IMR-90 (cell line): ENCODE measurements at places on chromosomes 13 and 19. TPM values are rescaled to one million over a fixed set of nuclear protein-coding genes. Genes with fewer than 3 reads are reported as not detected.

APOC1 gene
- not detected in 2 replicates for total RNA-seq

DNA sequence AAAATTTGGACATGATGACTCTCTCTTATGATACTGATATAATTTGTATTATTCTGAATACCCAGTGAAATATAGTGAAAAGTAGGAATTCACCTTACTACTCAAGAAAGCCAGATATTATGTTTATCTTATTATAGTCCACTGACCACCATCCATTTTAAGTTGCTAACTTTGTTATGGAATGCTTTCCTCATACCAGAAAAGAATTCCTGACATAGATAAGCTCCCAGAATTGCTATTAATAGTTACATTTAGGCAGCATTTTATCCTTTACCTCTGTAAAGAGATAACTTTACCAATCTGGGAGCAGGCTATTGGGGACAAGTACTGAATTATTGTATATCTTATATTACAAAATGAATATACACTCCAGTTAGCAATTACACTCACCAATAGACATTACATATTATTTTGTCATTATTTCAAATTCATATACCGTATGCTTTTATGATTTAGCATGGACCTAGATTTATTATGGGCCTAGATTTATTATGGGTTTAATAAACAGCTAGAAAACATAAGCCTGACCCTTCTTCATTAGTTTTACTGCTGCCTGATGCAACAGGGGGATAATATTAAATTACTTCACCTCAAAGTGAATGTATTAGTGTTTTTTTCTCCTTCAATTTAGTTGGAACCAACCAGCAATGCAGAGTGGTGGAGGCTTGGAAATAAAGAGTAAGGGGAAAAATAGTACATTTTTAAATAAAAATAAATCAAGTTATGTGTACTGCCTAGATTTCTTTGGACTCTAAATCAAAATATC, 1886.1 kb downstream of the PCDH9 start:
- DNase-seq = no peak

DNA sequence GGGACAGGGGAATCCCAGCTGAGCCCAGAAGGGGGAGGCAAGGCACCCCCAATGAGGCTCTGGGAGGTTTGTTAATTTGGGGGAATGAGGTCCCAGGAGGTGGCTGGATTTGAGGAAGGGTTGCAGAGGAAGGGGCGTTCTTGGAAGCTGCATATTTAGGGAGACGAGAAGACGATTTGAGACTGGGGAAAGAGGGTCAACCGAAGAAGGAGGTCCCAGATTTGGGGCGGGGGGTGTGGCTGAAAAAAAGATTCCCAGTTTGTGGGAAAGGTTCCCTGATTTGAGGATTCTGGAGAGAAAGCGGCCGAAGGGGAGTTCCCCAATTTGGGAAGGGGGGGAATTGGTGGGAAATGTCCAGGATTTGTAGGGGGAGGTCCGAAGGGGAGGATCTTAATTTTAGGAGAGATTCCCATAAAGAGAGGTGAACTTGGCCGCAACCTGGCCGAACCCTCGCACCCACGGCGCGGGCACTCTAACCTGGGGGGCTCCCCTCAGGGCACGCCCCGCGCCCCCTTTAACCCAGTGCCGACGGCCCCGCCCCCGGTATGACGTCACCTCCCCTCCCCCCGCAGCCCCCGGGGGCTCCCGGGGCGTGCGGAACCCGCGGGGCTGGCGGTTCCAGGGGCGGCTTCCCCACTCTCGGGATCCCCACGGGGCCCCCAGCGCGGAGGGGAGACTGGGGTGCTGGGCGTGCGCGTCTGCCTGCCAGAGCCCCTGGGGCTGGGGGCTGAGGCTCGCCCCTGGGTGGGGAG, 1.2 kb downstream of the PTPRS start:
- no peak for DNase-seq

ICAM5 gene
- 2.5 and 3.0 TPM in 2 replicates for total RNA-seq

COMMD6 gene
- 26.7 and 144 TPM in 2 replicates for total RNA-seq

DNA sequence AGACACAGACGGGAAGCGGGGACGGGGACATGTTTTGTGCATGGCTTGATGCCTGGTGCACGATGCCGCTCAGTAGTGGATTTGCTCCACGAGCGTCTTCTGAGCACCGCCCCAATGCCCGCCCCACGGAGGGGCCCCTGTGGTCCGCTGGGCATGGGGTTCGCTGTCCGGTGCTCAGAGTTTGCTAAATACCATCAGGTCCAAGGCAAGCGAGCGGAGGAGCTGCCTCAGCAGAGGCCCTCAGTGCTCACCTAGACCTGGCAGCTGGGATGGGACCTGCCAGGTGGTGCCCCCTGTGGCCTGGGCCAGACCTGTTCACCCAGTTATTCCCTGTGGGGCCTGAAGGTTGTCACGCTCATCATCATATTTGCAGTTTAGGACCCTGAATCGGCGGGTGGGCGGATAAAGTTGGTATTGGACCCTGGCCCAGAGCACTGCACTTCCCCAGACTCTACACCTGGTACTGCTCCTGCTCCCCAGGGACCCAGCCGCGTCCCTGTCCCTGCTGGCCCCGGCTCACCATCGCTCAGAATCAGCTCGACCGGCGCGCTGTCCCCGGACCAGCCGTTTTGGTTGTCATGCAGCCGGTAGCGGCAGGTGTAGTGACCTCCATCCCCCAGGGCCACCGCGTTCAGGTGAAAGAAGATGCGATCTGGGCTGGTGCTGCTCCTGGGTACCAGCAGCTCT, 2.3 kb downstream of the A1BG start:
- DNase-seq = no peak

GRCh38 chr13:98975822-98976261, 2.0 kb downstream of the DOCK9 start:
- DNase-seq = no peak

DLEU7 gene
- total RNA-seq = not detected in 2 replicates

- peak; percentile 98 for DNase-seq
These were observed 94.7 kb upstream of the RAP2A start for GRCh38 chr13:97339019-97339987.

HSD17B14 gene
- total RNA-seq = 0.54 and 0.56 TPM in 2 replicates

DNA sequence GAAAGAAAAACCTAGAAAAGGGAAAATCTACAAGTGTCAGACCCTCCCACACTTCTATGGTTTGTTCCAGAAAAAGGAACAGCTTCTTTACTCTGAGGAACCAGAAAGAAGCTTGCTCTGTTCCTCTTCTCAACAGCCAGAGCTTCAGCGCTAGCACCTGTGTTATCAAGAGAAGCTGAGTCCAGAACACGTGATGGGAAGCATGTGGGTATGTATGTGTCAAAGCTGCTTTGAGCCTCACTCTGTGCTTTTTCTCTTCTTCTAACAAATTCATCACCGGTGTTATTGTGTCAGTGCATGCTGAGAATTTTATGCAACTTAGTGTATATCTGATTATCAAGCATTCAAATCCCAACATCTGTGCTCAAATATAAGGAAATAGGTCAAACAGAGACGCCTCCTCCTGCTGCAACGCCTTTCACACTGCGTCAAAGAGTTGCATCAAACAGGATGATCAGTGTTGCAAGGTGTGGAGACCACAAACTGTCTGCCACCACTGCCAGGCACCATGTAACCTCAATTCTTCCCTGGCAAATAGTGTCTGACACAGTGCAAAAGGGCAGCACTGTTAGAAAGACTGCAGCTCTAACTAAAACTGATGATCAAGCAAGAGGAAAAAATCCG, 83.9 kb downstream of the LRRC63 start:
- DNase-seq = peak; percentile 7

DNA sequence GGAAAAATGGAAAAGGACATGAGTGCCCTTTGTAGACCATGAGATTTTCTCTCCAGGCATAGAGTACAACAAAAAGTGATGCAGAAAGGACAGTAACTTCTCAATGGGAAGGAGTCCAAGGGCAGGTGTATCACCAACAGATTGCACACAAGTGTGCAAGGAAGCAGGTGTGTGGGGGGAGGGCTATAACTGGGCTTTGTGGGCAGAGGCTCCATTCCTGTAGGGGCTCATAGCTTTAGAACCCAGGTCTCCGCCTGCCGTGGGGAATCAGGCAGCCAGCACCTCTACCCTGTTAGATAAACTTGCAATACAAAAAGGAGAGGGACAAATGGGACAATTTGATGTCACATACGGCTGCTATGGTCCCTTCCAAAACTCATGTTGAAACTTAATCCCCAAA, 119.8 kb downstream of the MIPEP start:
- DNase-seq = no peak

GRCh38 chr13:40409278-40409677, 257.2 kb downstream of the FOXO1 start:
- DNase-seq = no peak

ZNF440 gene
- 8.4 and 9.4 TPM in 2 replicates for total RNA-seq

- DNase-seq = no peak
These were observed 29.0 kb downstream of the TNFSF11 start for GRCh38 chr13:42602906-42603305.

GRCh38 chr19:16394681-16395375, 70.2 kb downstream of the KLF2 start:
- DNase-seq = peak; percentile 23

TMEM38A gene
- total RNA-seq = 1.4 and 2.0 TPM in 2 replicates

GRCh38 chr13:94322925-94323763, 156.3 kb downstream of the DCT start:
- no peak for DNase-seq

DNA sequence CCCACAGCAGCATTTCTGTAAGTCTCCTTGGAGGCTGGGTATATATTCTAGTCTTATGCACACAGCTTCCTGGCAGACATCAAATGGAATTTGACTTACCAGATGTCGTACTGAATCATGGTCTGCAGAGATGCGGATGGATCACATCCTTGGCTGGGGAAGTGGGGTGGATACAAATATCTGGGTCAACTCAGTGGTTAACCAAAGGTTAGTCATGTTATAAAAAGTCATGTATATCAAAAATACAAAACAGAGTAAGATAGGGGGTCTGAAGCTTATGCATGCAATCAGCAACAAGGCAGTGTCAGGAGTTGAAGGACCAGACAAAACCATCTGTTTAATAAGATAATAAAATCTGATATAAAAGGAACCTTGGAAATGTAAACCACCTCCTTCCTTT, 61.9 kb downstream of the WASF3 start:
- DNase-seq = peak; percentile 91

SSC5D gene
- total RNA-seq = 1.4 and 1.7 TPM in 2 replicates

DNA sequence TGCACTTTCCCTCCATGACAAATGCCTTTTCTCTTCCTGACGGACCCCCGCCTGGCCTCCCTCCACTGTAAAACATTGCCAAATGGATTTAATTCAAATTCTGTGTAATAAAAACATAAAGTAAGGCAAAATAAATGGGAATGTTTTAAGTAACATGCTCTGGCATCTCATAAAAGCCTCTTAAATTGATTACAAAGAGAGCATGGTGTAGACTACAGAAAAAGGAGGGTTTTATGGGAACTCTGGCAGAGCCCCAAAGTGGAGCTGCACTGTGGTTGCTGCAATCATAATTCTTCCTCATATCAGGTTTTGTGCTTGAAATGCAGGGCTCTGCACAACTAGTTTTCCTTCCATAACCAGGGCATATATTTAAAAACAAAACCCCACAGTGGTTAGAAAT, 44.3 kb upstream of the SIAH3 start:
- DNase-seq = no peak

SOX1 gene
- total RNA-seq = not detected in 2 replicates

DNA sequence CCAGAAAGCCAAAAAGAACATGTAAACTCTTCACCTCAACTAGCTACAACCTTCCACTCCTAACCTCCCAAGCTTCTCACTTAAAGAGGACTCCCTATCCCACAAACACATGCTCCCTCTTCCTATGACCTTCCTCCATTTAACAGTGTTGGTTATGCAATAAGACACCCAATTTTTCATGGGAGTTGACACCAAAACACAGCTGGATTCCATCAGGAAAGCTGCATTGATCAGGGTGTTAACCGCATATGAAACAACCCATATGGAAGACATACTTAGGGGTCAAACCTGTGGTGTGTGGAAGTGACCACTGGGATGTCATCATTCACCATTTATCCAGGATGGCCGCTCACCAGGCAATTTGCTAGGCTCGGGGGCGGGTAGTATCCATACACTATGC, 21.9 kb downstream of the ZNF473 start:
- DNase-seq = peak; percentile 31

ADGRE3 gene
- total RNA-seq = not detected in 2 replicates

DNA sequence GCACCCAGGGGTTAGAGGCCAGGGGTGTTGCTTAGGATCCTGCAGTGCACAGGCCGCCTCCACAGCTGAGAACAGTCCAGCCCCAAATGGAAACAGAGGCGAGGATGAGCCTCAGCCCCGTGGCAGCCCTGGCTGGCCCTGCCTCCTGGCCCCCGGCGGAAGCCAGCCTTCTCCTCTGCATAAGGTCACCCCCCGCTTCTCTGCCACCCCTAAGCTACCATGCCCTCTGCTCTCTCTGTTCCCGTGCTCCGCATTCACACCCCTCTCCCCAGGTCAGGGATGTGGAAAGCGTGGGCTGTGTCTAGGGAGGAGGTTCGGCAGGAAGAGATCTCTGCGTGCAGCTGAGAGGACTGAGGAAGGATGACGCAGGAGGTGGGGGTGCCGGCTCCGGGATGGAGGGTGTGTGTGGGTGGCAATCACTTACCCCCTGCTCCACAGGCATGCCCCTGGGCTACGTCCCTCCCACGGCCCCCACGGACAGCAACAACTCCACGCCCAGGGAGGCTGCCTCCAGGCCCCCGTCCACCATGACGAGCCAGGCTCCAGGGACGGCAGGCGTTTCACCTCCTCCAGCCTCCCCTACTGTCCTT, 6.0 kb downstream of the SSC5D start:
- DNase-seq = peak; percentile 75

NCAN gene
- not detected in 2 replicates for total RNA-seq

GRCh38 chr19:38759590-38760003, 13.7 kb downstream of the LGALS7 start:
- no peak for DNase-seq

ZNF813 gene
- 3.4 and 6.1 TPM in 2 replicates for total RNA-seq

- DNase-seq = no peak
These were observed 2.5 kb downstream of the TEX29 start for GRCh38 chr13:111322916-111323331.

DNA sequence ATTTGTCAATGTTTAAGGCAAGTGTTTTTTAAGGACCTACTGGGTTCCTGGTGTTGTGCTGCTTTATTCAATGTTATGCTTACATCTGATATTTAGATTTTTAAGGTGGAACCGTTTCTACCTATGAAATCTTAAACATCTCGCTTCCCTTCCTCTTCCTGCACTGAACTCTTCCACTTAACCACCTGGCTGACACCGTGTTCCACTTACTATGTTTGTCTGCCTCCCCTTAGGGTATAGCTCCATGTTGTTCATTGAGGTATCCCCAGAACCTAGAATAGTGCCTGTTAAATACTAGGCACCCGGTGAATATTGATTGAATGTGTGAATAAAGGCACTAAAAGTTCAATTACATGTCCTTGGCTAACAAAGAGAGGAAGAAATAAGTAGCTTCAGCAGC, 104.9 kb downstream of the RNF17 start:
- DNase-seq = no peak

GPR12 gene
- total RNA-seq = not detected in 2 replicates

DNA sequence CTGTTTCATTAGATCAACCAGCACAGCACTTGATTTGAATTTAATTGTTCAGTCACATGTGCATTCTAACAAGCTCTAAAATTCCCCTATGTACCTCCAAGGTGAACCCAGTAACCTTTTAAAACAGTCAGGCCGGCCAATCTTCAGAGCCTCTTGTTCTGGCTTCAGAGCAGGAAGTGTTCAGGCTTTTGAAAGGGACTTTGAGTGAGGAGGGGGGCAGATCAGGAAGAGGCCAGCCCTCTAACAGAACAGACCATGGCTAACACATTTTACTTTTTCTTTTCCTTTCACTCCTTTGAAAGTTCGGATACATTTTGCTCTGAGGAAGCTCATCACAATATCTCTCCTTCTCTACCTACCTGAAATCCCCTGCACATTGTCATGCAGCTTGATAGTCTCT, 390.3 kb downstream of the TBC1D4 start:
- no peak for DNase-seq
